ENCODE measurements at places on chromosomes 5 and 9. TPM values are rescaled to one million over a fixed set of nuclear protein-coding genes. Genes with fewer than 3 reads are reported as not detected.

Gene HAPLN1
- total RNA-seq = 45.0 TPM

Gene SLC2A6
- 21.1 TPM for total RNA-seq

Gene PDE4D
- total RNA-seq = 14.2 TPM

- DNase-seq = no peak
Observed at GRCh38 chr5:33999978-34000377, 7.9 kb downstream of the AMACR start.

- DNase-seq = peak; percentile 94
Observed at GRCh38 chr5:143061161-143061945, 291.2 kb downstream of the ARHGAP26 start.
